ENCODE measurements at places on chromosomes 5 and 9.

- no peak for DNase-seq
These were observed 239.3 kb upstream of the PAPPA start for GRCh38 chr9:115914291-115914690.

- peak; percentile 95 for DNase-seq
These were observed at the start of gene CNTLN for GRCh38 chr9:17134396-17135294. Gene CNTLN, plus strand, starts transcription at chr9:17135040. Its CDS starts 26 bp downstream, at chr9:17135066.

DNA sequence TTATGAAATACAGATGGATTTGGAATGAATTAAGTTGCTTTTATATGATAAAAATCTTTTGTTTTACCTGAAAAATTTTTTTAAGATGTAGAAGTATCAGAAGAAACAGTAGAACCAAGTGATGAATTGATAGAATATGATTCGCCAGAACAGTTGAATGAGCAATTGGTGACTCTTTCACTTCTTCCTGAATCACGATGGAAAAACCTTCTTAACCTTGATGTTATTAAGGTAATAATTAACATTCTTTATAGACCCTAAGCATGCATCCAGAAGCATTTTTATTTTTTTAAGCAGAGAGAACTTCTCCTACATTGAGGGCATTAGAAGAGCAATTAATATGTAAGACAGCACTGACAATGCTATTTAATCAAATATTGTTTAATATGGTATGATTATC is 28.8 kb downstream of the WDR36 start:
- no peak for DNase-seq

DNA sequence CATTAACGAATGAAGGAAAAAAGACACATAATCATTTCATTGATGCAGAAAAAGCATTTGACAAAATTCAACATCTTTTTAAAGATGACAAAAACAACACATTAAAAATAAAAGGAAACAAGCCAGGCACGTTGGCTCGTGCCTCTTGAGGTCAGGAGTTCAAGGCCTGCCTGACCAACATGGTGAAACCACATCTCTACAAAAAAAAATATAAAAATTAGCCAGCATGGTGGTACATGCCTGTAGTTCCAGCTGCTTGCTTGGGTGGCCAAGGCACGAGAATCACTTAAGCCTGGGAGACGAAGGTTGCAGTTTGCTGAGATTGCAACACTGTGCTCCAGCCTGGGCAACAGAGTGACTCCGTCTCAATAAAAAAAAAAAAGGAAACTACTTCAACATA is 77.0 kb downstream of the ERCC6L2 start:
- DNase-seq, result no peak

GRCh38 chr9:91214086-91214485 is 147.6 kb downstream of the AUH start:
- DNase-seq, result no peak

- DNase-seq, result peak; percentile 90
These were observed 6.3 kb upstream of the EQTN start for GRCh38 chr9:27303219-27303618.

DNA sequence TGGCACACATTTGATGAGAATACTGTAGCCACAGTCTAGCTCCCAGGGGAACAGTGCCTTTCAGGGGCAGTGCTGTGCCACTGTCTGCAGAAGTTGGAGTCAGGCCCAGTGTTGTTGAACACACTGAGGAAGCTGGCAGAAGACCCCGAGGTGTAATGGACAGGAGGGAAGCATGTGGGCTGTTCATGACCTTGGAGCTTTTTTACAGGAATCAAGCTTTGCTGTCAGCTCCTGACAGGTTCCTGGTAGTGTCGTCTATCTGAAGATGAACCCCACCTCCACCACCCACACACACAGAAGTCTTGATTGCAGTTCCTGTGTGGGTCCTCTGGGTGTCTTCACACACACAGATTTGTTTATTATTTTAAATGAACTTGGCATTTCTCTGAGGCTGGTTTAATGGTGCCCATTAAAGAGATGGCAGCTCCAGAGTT is 40.3 kb upstream of the TNFAIP8 start:
- no peak for DNase-seq

DNA sequence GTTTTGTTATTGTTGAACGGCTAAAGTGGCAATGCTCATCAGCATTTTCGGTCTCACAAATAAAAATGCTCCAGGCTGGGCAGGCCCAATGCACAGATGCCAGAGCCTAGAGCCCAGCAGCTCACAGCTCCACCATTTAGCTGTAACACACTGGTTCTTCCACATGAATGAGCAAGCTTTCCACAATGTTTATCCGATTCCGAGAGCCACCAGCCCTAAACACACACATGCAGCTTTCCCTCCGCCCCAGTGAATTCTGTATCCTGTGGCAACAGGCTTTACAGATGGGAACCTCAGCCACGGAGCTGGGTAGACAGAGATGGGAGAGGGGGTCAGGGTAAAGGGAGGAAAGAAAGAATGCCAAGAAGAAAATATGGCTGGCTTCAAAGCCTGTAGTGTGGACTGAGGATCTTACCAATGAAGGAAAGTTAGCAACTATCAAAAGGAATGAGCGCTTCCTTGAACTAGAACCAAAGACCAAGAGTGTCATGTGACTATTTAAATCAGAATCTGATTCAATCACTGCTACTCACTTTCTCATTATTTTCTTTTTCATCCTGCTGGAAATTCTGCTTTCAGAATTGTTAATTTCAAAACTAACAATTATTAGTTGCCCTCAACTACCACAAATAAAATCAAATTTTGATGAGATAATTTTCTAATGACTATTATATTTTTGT is 77.1 kb downstream of the MRPS27 start:
- DNase-seq, result no peak

GRCh38 chr9:135310134-135310533 is 169.4 kb upstream of the PPP1R26 start:
- no peak for DNase-seq

- DNase-seq, result no peak
These were observed 183.2 kb downstream of the FRMD3 start for GRCh38 chr9:83355024-83355444.

- DNase-seq, result no peak
These were observed 228.1 kb downstream of the FSTL4 start for GRCh38 chr5:133384120-133384855.

- DNase-seq, result no peak
These were observed 21.9 kb upstream of the FSD1L start for GRCh38 chr9:105425816-105426433.

DNA sequence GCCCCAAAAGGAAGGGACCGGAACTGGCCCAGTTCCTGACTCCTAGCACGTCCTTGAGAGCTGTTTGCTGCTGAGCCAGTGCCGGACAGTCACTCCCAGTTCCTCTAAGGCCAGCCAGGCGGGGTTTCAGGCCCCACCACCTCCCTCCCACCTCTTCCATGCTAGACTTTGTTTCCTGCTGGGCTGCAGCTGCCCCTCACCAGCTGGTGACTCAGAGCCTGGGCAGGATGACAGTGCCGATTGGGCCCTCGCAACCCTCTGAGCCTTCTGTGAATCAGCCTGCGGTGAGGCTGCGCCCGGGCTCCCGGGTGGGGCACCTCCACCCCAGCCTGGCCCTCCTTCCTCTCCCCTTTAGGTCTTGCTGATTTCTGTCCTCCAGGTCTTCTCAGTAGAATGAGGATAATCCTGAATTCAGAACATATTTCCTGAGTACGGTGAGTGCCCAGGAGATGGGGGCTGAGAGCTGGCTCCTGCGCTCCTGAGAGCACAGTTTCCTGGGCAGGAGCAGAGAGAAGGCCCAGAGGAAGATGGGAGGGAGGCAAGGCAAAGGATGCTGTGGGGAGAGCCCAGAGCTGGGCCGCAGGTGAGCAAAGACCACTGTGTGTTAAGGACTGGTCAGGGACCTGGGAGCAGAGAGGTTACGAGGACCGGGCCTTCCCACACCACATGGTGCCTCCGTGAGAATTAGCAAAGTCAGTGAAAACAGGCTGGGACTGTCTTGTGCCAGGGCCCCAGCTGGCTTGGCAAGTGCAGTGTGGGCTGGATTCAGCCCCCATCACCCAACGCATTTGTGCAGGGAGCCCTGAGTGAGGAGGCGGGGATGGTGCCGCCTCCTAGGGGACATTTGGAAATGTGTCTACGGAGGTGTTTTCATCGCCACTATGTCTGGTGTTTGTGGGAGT is 32.9 kb upstream of the STXBP1 start:
- DNase-seq, result peak; percentile 81

DNA sequence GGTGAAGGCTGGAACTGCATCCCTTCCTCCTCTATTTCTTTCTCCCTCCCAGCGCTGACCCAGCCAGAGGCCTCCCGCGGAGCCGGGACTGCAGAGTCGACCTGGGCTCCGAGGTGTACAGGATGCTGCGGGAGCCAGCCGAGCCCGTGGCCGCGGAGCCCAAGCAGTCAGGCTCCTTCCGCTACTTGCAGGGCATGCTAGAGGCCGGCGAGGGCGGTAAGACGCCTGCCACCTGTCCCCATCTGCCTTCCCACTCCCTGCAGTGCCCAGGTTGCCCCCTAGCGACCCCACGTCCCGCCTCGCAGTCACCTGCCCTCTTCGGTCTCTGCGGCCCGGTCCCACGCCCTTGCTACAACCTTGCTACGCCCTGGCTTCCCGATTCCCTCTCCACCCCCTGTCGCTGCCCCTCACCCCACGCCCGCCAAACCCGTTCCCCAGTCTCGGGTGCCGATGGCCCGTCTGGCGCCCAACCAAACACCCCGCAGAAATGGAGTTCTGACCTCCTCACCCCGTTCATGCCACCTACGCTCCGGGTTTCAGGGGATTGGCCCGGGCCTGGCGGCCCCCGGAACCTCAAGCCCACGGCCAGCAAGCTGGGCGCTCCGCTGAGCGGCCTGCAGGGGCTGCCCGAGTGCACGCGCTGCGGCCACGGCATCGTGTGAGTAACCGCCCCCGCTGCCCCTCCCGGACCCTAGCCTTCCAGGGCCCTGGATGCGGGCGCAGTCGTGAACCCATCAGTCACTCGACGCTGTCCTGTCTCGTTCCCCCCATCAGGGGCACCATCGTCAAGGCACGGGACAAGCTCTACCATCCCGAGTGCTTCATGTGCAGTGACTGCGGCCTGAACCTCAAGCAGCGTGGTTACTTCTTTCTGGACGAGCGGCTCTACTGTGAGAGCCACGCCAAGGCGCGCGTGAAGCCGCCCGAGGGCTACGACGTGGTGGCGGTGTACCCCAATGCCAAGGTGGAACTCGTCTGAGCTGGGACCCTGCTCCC is 14.1 kb downstream of the PDLIM4 start:
- peak; percentile 45 for DNase-seq

DNA sequence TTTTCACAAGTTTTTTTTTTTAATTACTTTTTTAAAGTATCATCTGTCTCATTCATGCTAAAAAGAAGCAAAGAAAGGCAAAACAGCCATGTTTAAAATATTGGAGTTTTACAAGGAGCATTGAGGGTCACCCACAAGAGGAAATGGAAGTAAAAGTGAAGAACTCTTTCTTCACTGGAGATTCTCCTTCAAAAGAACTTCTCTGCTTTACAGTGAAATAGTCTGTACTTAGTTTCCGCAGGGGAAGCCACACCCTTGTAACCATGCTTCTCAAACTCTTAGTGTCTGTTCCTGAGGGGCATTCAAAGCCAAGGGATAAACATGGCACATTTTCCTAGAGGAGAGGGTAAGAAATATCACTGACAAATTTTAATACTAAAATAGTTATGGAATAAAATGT is 8.6 kb downstream of the C9orf72 start:
- no peak for DNase-seq

- DNase-seq, result no peak
These were observed 206.4 kb downstream of the PTTG1 start for GRCh38 chr5:160627921-160628618.

DNA sequence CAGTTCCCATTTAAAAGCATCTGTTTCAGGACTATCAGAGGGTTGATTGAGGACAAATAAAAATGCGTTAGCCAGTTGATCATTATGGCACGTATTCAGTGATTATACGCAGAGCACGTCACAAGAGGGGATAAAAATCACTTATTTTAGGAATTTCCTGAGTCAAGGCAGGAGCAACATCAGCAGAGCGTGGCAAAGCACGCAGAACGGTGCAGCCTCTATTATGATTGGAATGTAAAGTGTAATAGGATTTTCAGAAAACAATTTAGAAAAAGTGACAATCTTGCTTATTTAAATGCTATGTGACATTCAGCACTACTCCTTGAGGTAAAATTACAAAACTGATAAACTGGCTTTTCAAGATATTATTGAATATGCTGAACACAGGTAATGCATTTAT is 413.6 kb upstream of the DAP start:
- no peak for DNase-seq

DNA sequence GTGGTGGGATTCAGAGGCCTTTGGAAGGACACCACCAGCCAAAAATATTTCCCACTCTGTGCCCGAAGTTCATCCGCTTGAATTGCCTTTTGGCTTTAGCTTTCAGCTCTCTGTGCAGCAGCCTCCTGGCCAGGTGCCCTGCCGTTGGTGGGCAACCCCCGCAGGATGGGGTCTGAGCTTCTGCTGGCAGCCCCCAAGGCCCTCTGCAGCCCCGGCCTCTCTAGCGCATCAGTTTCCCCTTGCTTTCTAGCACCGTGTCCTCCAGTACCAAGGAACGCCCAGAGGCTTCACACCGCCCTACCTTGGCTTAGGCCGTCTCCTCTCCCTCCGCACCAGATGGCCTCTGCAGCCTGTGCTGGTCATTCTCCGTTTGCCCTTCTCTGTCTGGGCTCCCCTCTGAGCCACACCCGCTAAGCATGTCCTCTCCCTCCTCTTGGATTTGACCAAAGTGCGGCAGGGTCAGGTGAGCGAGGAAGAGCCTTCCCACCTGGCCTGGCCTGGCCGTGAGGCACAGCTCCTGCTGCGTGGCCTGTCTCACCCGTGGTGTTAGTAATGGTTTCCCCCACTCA is 4.2 kb upstream of the TSC1 start:
- no peak for DNase-seq
